ENCODE measurements at places on chromosomes 12 and 14.

DNA sequence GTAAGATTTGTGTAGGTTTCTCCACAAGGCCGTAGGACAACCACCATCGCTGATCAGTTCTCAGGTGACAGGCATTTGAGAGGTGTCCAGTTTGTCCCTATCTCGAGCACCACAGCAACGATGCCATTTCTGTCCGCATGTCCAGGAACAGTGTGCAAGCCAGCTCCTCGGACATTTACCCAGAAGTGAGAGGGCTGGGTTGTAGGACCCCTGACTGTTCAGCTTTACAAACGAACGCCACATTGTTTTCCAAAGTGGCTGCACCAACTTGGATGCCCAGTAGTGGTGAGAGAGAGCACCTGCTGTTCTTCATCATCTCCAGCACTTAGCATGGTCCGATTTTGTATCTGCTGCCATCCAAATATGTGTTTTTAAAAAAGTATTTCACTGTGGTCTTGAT, 38.6 kb downstream of the CYP46A1 start:
- no peak for DNase-seq

DNA sequence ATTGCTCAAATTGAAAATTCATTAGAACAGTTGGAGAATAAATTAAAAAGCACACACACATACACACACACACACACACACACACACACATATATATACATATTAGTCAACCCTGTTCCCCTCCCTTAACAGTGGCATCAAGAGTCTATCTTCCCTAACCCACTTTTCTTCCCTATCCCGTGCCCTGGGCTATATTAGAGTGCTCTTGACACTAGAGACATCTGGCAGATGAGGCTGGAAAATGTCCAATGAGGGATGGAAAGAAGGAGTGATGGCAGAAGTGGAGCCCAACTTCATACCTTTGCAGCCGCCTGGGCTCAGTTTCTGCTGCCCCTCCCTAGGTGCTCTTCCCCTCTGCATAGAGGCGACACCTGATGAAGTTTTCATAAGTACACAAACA, 172.4 kb upstream of the NUDT4 start:
- no peak for DNase-seq

- DNase-seq: no peak
Observed at GRCh38 chr12:124653169-124653931, 85.9 kb upstream of the NCOR2 start.

GRCh38 chr12:119791453-119791852, 85.7 kb downstream of the CIT start:
- no peak for DNase-seq
